ENCODE measurements at places on chromosomes 13 and 19.
A peak's percentile ranks its signal among the peaks of the same experiment; 100 is the strongest.

- no peak for DNase-seq
Measured at GRCh38 chr19:46621191-46622117, 3.4 kb downstream of the PTGIR start.

DNA sequence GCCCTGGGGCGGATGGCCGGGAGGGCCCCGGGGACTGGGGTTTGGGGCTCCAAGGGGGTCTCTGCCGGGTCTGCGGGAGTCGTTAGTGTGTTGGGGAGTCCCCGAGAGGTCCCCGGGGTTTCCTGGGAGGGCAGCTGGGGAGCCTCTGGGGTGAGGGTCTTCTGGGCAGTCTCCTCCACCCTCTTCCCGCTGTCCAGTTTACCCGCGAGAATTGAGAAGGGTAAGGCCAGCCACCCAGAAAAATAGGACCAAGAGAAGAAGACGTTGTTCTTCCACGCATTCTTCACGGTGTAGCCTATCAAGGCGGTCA, 1.0 kb upstream of the ETFB start:
- DNase-seq = peak; percentile 47

- peak; percentile 59 for DNase-seq
Measured at GRCh38 chr13:109787135-109787954, 962 bp upstream of the IRS2 start.

DNA sequence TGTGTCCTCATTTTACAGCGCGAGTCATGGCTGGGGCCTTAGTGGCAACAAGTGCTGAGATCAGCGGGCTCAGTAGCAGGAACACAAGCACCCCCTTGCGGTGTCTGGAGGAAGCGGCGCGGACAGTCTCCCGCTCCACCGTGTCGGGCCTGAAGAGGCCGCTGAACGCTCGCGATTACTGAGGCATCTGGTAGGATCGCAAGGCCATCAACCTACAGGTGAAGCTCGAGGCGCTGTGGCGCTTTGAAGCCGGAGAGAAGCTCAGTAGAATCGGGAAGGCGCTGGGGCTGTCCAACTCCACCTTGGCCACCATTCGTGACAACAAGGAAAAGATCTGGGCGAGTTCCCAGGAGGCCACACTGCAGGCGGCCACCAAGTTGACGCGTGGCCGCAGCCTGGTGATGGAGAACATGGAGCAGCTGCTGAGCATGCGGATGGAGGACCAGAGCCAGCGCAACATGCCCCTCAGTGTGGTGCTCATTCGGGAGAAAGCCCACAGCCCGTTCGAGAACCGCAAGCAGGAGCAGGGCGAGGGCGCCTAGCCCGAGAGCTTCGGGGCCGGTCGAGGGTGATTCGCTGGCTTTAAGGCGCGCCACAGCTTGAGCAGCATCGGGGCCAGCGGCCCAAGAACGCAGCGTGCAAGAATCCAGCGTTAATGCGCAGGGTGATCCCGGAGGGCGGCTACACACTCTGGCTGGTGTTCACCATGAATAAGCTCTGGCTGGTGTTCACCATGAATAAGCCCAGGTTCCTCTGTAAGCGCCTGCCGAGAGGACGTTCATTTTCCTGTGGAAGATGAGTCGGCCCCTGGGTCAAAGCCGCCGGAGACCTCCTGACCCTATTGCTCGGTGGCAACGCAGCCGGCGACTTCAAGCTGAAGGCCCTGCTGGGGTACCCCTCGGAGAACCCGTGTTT, 8.3 kb upstream of the MZF1 start:
- DNase-seq = peak; percentile 91

DNA sequence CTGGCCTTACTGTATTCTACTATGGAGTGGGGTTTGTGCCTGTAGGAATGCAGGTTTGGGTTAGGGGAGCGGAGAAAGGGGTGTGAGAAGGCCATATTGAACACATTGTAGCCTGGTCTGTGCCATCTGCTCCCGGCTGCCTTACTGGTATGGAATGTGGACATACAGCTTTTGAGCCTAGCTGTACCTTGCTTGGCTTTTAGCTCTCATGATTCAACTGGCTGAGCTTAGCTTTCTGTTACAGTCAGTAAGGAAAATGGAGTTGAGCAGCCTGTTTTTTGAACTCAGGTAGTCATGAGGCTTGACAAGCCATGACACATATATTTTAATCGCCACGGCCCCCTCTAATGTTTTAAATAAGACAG, 41.6 kb downstream of the ARHGAP35 start:
- DNase-seq = no peak

GRCh38 chr19:23093832-23094231, 23.0 kb upstream of the ZNF730 start:
- no peak for DNase-seq

- no peak for DNase-seq
Measured at GRCh38 chr19:30516531-30516930, 144.3 kb downstream of the ZNF536 start.

GRCh38 chr13:40469581-40470310, 196.7 kb downstream of the FOXO1 start:
- DNase-seq = no peak

DNA sequence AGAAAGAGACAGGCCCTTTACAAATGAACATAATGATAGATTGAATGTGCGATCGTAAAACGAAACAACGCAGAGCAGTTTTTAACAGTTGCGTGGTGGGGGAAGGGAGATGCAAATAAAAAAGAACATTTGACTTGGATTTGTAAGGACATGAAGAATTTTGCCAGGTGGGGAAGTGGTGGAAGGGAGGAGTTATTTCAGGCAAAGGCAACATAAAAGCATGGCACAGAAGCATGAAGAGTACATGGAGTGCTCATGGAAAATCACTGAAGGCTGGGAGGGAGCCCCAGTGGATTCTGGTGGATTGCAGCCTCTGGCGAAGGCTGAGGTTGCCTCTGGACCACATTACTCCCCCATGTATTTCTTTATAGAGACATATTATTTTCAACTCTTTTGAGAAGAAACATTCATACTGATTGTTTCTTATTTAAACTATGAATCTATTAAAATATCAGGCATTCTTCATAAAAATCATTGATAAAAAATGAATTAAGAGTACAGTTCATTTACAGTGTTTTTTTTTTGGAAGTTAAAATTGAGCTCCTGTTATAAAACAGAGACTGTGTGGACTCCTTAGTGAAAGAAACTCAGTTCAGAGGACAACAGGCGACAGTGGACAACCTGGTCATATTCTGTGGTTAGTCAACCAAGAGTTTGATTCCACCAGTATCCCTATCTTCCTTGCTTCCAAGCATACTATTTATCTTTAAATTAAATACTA, 57.5 kb downstream of the STARD13 start:
- no peak for DNase-seq

GRCh38 chr19:4059891-4060620, 6.6 kb downstream of the ZBTB7A start:
- no peak for DNase-seq

DNA sequence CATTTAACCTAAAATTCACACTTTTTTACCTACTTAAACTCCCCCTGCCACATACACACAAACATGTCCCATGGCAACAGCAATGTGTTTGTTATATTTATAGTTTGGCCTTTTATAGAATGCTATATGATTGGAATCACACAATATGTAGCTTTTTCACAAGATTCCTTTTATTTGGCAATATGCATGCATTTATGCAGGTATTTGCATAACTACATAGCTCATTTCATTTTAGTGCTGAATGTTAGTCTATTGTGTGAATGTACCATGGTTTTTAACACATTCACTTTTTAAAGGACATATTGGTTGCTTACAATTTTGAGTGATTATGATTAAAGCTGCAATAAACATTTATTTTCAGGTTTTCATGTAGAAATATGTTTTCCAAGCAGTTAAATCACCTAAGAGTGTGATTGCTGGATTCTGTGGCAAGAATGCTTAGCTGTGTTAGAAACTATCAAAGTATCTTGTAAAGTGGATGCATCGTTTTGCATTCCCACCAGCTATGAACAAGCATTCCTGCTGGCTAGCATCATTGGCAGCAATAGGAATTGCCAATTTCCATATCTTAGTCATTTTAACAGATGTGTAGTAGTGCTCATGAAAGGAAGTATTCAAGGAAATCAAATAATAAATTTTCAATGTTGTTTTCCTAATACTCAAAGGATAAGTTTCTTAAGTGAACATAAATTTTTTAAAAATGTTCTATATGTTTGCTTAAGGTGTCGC, 557.0 kb downstream of the SLITRK1 start:
- no peak for DNase-seq
